ENCODE measurements at places on chromosomes 6 and 20. TPM values are rescaled to one million over a fixed set of nuclear protein-coding genes. Genes with fewer than 3 reads are reported as not detected.
A peak's percentile ranks its signal among the peaks of the same experiment; 100 is the strongest.

Gene INSM1
- 0.34 TPM for total RNA-seq

DNA sequence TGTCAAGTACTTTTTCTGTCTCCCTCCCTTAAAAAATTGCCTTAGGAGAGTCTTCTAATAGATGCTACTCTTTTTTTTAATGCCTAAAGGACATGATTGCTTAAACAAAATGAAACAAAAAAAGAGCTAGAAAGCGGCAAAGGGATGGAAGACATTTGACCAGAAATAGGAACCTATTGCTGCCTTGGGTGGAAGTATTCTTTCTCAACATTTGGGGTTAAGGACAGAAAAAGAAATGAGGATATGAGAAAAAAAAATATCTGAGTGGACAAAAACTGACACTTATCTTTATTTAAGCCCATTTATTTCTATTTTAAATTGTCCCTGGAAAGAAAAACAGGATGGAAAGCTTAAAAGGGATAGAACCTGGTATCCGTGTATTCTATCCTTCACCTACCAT is 664.9 kb upstream of the CITED2 start:
- DNase-seq = no peak

Gene HSPA1L
- 1.2 TPM for total RNA-seq

Gene CLPSL1
- total RNA-seq = not detected

GRCh38 chr6:157187182-157188083 is 135.9 kb downstream of the TMEM242 start:
- no peak for DNase-seq

Gene SLC13A3
- total RNA-seq = not detected

DNA sequence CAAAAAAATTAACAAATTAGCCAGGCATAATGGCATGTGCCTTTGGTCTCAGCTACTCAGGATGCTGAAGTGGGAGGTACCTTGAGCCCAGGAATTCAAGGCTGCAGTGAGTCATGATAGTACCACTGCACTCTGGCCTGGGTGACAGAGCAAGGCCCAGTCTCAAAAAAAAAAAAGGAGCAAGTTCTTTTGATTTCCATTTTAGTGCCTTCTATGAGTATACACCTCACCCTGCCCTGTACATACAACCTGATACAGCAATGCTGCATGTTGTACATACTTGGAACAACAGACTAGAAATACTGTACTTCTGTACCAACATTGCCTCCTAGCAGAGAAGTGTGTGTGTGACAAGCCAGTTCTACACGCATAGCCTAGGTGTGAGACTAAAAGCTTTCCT is 97.3 kb upstream of the CARMIL1 start:
- no peak for DNase-seq

Gene GHRH
- total RNA-seq = not detected

- no peak for DNase-seq
Observed at GRCh38 chr6:155270561-155271091, 6.8 kb downstream of the CLDN20 start.

DNA sequence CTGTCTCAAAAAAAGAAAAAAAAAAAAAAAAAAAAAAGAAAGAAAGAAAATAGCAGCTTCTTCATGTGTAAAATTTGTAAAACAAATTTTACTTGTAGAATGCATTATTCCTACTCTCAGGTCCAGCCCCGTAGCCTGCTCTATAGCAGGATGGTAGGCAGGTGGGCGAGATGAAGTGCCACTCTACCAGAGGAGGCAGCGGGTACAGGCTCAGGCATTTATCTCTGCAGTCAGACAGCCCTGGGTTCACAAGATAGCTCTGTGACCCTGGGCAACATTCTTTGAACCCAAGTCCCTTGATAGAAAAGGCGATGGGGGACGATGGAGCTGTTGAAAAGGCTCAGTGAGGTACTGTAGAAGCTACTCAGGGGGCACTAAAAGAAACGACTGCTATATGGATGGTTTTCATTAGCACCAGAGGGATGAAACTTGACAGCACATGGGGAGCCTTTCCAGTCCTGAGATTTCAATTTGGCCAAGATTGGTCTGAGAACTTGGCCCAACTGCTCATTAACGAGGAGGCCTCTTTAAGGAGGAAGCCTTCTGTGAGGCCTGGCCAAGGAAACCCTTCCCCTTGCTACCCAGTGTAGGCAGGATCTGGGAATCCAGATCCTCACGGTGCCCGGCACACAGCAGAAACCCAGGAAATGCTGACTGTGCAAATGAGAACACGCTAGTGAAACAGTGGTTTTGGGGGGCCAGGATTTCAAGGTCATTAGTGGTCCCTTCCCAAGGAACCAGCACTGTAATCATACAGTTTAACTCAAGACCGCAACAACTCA is 63.1 kb downstream of the MYH7B start:
- no peak for DNase-seq

DNA sequence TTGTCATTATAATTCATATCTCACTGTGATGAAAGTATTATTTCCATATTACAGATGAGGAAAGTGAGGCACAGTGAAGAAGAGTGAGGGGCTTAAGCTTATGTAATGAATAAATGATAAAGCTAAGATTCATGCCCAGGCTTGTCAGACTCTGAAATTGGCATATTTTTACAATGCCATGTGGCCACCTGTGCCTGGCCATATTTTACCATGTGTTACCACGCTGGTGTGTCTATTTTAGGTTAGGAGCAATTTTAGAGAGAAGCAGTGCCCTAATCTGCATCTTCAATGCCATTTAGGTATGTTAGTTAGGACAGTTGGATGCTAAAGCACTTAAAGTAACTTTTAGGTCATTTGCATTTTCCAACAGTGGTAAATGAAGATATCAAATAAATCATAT is 188.0 kb upstream of the FLRT3 start:
- DNase-seq = no peak

GRCh38 chr6:6891949-6892461 is 215.8 kb upstream of the RREB1 start:
- DNase-seq = no peak

GRCh38 chr20:7015257-7015656 is 247.8 kb downstream of the BMP2 start:
- no peak for DNase-seq

- no peak for DNase-seq
Observed at GRCh38 chr6:142700671-142701312, 244.2 kb downstream of the HIVEP2 start.

GRCh38 chr6:43798688-43799444 is 28.9 kb downstream of the VEGFA start:
- DNase-seq = no peak

Gene SLPI
- total RNA-seq = not detected

- no peak for DNase-seq
Observed at GRCh38 chr20:33909331-33909921, 84.3 kb upstream of the RALY start.

DNA sequence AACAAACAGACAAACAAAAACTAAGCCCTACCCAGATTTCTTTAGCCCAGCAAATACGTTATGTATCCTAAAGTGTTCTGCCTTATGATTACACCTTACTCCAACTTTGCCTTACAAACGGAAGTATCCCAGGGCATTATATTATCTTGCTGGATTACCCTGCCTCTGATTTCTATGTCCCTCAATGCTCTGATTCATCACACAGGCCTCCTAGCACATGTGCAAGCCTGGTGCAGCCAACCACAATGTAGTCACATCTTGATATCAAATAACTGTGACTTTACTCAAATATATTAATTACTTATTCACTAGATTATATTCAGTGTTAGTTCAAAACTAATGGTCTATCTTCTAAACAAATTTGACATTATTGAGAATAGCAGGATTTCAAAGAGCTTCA is 598.6 kb downstream of the TBC1D32 start:
- no peak for DNase-seq

Gene RBPJL
- total RNA-seq = not detected

DNA sequence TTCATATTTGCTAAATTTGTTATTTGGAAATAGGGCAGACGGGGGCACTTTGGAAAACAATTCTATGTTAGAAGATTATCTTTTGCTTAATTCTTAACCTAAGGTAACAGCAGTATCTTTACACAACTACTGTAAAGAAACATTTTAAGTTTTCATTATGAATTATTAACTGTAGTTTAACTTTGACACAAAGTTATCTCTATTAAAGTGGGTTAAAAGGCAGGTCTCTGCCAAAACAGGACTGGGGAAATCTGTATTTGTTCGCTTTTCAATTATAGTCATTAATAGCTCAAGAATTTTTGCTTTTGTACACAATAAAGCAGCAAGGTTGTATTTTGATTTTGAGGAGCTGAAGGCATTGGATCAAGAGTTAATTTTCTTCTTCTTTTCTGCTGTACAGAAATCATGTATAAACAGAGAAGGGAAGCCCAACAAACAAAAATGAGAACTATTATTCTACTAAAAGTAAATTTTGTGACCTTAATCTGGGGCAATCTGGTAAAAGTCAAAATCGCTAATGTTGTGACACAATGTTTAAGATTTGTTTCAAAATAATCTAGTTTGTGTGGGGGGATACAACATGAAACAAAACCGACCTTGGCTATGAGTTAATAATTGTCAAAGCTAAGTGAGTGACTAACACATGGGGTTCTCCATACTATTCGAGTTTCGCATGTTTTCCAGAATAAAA is 2.9 kb downstream of the STAU1 start:
- no peak for DNase-seq

Gene WFDC2
- 0.98 TPM for total RNA-seq

Gene FBXO5
- total RNA-seq = 51.4 TPM

GRCh38 chr6:149963462-149964307 is at the start of gene ULBP1:
Gene ULBP1, plus strand, starts transcription at chr6:149963943. Its CDS starts 107 bp downstream, at chr6:149964050.
- peak; percentile 87 for DNase-seq

GRCh38 chr20:51439160-51439689 is 103.3 kb downstream of the NFATC2 start:
- no peak for DNase-seq

- no peak for DNase-seq
Observed at GRCh38 chr6:39543095-39543494, 182.1 kb downstream of the KIF6 start.

GRCh38 chr6:32972353-32973143 is 4.2 kb downstream of the BRD2 start:
- DNase-seq = peak; percentile 54

DNA sequence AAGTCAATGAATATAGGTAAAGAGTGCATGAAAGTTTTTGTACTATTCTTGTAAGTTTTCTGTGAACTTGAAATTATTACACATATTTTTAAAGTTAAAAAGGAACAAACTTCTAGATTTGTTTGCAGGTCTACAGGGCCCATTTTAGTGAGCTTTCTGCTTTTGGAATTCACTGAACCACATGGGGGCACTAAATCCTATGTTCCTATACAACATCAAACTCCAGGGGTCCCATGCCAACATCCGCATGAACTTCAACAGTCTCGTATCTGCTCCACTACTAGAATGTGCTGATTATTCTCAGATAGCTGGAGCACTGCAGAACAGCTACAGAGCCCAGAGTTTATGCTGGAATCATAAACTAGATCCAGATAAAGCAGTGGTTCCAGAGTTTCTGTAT is 347.9 kb upstream of the SPTLC3 start:
- DNase-seq = no peak

Gene ELOVL4
- 2.2 TPM for total RNA-seq

Gene SLC22A2
- total RNA-seq = not detected

- peak; percentile 45 for DNase-seq
Observed at GRCh38 chr20:24917797-24918578, 31.1 kb upstream of the CST7 start.

Gene LTB
- 273 TPM for total RNA-seq

Gene CFAP206
- not detected for total RNA-seq

DNA sequence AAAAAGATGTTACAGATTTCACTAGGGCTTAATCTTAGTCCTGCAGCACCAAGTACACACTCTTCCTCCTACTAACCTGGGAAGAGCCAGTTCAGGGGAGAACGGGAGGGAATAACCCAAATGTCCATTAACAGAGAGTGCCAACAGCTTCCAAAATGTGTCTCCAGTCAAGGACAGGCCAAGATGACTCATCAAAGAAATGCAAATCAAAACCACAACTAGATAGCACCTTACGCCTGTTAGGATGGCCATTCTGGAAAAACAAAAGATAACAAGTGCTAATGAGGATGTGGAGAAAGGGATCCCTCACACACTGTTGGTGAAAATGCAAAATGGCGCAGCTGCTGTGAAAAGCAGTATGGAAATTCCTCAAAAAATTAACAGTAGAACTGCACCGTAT is 3.8 kb upstream of the MAS1L start:
- no peak for DNase-seq

DNA sequence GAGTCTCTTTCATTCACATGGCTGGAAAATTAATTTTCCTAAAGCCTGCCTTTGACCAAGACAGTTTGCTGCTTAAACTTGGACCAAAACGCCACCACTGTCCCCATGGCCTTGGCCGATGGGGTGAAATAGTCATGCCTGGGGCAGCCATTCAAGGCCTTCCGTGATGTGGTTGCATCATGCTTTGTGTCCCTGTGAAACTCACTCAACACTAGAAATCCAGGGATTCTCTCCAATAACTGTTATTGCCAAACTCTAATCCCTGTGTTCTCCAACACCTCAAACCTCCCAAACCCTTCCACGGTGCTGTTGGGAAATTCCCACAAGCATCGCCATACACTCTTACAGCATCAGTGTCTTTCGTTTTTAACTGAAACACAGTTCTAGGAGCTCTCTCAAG is 1.4 kb upstream of the TXNDC5 start:
- no peak for DNase-seq

Gene C6orf52
- total RNA-seq = 5.7 TPM

DNA sequence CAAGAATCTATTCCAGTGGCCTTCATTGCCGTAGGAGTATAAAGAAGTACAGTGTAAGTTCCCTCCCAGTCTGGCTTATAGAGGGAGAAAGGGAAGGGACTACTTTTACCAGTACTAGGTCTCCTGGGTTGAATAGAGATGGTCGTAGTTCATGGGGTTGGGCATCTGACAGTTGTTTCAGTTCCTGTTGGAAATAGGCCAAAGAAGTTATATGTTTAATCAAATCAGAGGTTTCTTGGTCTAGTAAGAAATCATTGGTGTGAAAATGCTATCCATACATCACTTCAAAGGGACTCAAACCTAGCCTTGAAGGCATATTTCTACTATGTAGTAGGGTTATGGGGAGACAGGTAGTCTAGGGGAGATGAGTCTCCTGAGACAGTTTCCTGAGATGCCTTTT is 45.6 kb upstream of the MAN1A1 start:
- DNase-seq = no peak

Gene UTRN
- total RNA-seq = 41.6 TPM

GRCh38 chr20:36099106-36099505 is 55.4 kb upstream of the EPB41L1 start:
- DNase-seq = no peak

- DNase-seq = no peak
Observed at GRCh38 chr6:85372188-85372914, 77.5 kb upstream of the NT5E start.

DNA sequence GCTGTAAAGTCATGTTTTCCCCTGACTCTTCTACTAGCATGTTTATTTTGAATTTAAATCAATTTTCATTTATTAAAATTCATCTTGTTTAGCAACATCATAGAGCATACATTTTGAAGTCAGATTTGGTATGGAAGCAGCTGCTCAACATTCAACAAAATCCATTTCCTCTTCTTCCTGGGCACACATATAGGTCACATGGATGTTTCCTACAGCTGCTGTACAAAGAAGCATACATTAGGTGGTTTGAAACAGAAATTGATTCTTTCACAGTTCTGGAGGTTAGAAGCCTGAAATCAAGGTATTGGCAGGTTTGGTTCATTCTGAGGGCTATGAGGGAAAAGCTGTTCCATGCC is 495.2 kb downstream of the RFPL4B start:
- no peak for DNase-seq

GRCh38 chr6:131575834-131576478 is 2.9 kb downstream of the ARG1 start:
- DNase-seq = no peak

Gene CASS4
- 3.0 TPM for total RNA-seq

GRCh38 chr20:46890682-46891081 is 4.0 kb upstream of the EYA2 start:
- DNase-seq = no peak

GRCh38 chr20:6083926-6084325 is 30.1 kb upstream of the LRRN4 start:
- no peak for DNase-seq
